ENCODE measurements at places on chromosomes 16 and 17.
A peak's percentile ranks its signal among the peaks of the same experiment; 100 is the strongest.

DNA sequence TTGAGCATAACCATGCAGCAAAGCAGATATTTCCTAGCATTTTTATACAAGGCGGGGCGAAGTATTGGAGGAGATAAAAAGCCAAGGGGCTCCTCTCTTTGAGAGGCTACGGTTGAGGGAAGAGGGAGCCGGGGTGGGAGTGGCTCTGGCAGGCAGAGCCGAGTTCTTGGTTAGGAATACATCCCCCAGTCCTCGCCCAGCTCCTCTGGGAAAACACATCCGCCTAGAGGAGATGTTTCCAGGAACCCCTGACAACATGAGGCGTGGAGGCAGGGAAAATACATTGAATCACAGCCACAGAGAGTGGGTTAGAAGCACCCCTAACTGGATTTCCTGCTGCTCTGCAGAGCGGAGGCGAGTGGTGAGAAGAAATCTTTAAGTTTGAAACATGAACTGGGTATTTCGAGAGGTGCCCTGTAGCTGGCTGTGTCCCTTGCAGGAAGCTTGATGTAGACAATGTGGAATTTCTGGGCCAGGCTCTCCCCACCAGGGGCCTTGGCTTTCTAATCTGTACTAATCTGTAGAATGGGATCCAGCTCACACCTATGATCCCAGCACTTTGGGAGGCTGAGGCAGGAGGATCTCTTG is 27.3 kb downstream of the TTYH2 start:
- no peak for DNase-seq

GRCh38 chr17:40909351-40909750 is 24.3 kb upstream of the KRT20 start:
- peak; percentile 37 for DNase-seq

DNA sequence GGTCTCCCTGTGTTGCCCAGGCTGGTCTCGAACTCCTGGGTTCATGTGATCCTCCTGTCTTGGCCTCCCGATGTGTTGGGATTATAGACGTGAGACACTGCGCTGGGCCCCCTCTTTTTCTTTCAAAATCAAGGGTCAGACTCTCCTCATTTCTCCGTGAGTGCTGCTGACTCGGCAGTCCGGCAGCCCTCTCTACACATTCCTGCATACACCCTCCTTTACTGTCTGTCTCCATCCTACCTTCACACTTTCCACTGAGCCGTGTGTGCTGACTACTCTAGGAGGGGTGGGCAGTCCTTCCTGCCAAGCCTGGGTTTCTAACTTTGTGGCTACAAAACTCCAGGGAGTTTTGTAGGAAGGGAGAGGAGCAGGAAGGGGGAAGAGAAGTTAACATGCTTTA is 195.2 kb downstream of the PARN start:
- DNase-seq = no peak

GRCh38 chr16:72827866-72828265 is 220.1 kb downstream of the ZFHX3 start:
- no peak for DNase-seq

- DNase-seq = no peak
Measured at GRCh38 chr16:24309258-24310142, 53.4 kb downstream of the CACNG3 start.

DNA sequence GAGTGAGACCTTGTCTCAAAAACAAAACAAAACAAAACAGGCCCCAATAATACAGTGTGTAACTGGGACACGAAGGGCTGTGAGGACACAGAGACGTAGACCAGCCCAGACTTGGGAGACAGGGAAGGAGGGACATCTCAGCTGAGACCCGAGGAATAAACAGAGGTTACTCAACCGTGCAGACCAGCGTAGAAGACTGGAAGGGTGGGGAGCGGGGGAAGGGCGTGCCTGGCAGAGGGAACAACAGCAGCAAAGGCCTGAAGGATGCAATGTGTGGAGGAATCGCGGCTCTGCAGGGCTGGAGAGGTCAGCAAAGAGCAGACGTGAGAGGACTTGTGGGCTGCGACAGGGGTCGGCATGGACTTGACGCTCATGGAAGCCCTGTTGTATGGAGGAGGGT is 11.6 kb upstream of the CES4A start:
- no peak for DNase-seq

GRCh38 chr16:85173146-85173980 is 61.1 kb upstream of the CIBAR2 start:
- no peak for DNase-seq

DNA sequence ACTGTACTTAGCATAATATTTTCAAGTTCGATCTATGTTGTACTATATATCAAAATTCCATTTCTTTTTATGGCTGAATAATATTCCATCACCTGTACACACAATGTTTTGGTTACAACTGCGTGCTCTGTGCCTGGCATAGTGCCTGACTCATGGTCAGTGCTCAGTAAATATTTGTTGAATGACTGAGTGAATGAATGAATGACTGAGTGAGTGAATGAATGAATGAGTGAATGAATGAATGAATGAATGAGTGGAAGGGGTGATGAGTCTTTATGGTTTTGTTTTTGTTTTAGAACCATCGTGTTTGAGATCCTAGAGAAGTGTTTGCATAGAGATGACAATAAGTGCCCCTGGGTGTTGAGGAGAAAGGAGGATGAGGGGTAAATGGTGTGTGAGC is 155.3 kb downstream of the MRM1 start:
- no peak for DNase-seq

DNA sequence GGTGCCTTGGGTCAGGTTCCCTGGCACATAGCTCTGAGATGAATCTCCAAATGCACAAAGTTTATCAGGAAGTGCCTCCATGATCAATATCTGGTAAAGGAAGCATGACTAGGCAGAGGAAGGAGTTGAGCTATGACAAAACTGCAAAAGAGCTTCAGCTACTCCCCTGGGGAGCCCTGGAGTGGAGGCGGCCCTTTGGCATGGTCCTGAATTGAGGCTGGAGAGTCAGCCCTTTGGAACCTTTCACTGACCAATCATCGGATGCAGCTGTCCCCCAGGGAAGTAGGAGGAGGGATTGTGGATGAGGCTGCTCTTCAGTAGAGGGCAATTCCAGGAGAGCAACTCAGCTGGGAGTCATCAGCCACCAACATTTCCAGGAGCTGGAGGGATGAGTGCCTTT is 46.1 kb upstream of the NLRP1 start:
- no peak for DNase-seq

GRCh38 chr17:10992106-10992880 is 154.4 kb upstream of the PIRT start:
- DNase-seq = no peak

GRCh38 chr17:1156864-1157263 is 22.9 kb downstream of the ABR start:
- DNase-seq = no peak

GRCh38 chr17:57388131-57388725 is 131.9 kb downstream of the MSI2 start:
- DNase-seq = no peak

GRCh38 chr16:57758331-57759117 is 23.0 kb downstream of the KATNB1 start:
- DNase-seq = no peak

- no peak for DNase-seq
Measured at GRCh38 chr16:83137326-83137781, 510.6 kb downstream of the CDH13 start.

Data from substantia nigra (tissue), 51 donors.